ENCODE measurements at places on chromosomes 2 and 18. TPM values are rescaled to one million over a fixed set of nuclear protein-coding genes. Genes with fewer than 3 reads are reported as not detected.
A peak's percentile ranks its signal among the peaks of the same experiment; 100 is the strongest.

GRCh38 chr2:127415593-127416505, 2.4 kb upstream of the PROC start:
- H3K4me3 ChIP-seq, result peak overlapping the region; percentile 32
- H3K27ac ChIP-seq, result no peak overlapping the region
- H3K36me3 ChIP-seq, result no peaks in the 10 kb centered on the region
- DNase-seq, result peak; percentile 72
- H3K27me3 ChIP-seq, result no peaks in the 10 kb centered on the region

- H3K4me1 ChIP-seq, result no peaks in the 10 kb centered on the region
- no peak for DNase-seq
- H3K27me3 ChIP-seq, result no peaks in the 10 kb centered on the region
- H3K27ac ChIP-seq, result no peak overlapping the region
These were observed 519.4 kb downstream of the TDRD15 start for GRCh38 chr2:21643180-21643579.

DNA sequence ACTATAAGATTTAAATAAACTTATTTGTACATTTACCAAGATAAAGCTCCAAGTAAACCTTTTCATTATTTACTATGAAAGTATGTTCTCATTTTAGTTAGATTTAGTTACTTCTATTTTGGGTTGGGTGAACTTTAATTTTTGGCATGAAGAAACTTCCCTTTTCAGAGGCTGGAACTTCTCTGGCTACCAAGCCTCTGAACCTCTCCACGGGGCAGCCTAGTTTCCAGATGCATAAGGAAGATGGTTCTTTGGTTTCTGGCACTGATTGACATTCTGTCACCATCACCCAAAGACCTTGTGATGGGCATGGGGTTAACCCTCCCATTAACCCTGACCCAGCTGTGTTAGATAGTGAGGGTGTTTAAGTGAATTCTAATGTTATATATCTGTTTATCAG, 17.1 kb downstream of the PSD4 start:
- no peaks in the 10 kb centered on the region for H3K36me3 ChIP-seq
- H3K27me3 ChIP-seq, result no peaks in the 10 kb centered on the region
- no peak for DNase-seq
- H3K4me1 ChIP-seq, result no peaks in the 10 kb centered on the region

DNA sequence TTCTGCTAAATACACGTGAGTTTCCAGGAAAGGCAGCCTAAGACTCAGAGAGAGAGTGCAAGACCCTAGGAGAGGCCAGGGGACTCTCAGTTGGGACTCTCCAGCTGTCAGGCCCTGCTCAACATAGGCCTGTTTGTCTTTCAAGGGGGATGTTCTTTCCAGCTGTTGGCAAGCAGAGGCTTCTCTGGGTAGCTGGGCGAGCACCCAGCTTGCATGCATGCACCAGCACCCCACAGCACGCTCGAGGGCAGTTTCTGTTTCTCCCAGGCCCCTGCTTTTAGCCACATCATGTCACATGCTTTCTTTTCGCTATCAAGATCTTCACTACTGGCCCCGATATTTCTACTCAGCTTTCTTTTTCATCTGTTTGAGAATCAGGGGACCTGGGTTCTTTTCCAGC, 479.3 kb upstream of the HS6ST1 start:
- no peaks in the 10 kb centered on the region for H3K27me3 ChIP-seq
- DNase-seq, result no peak
- no peaks in the 10 kb centered on the region for H3K36me3 ChIP-seq
- peak overlapping the region; percentile 73 for H3K27ac ChIP-seq
- peaks cover 23% of the 10 kb centered on the region for H3K4me1 ChIP-seq

Gene ALKAL2
- total RNA-seq, result not detected

DNA sequence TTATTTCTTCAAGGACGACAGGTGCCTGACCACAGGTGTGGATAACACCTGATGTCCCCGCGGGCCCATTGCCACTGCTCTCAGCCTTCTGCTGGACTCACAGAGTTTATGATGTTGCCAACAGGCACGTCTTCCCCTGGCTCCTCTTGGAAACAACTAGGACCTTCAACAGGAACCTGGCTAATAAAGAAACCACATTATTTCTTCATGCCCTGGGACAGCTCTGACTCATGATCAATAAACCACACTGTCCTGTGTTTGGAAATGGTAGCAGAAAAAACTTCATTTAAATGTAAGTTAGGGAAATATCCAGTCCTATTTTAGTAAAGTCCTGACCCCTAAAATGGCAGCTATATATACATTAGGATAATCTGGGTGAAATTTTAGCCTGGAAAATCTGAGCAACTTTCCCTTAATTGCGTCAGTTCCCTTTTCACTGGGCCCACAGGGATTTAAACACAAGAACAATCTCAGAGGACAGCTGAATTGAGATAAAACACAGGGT, 158.9 kb downstream of the VAPA start:
- H3K27me3 ChIP-seq, result no peaks in the 10 kb centered on the region
- no peak overlapping the region for H3K4me3 ChIP-seq
- H3K4me1 ChIP-seq, result no peaks in the 10 kb centered on the region

GRCh38 chr18:23279931-23280330, 144.6 kb downstream of the CABLES1 start:
- H3K36me3 ChIP-seq, result no peaks in the 10 kb centered on the region
- no peaks in the 10 kb centered on the region for H3K27me3 ChIP-seq
- no peak for DNase-seq
- no peak overlapping the region for H3K27ac ChIP-seq
- no peaks in the 10 kb centered on the region for H3K4me1 ChIP-seq

DNA sequence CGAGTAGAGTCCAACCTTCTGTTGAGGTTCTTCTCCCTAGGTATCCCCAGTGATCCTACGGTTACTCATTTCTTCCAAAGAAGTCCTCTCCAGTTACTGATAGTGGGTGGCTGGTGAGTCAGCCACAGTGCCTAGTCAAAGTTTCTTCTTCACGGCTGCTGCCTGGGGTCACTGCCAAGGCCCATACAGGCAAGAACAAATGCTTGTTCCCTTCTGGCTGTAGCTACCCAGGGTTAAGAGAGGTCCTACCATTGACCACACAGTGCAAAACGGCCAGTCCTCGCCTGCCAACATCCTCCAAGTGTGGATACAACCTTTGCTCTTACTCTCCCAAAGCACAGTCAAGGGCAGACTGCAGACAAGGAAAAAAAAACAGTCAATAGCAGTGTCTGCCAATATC, 2.9 kb upstream of the PTPN4 start:
- H3K4me1 ChIP-seq, result peaks cover 24% of the 10 kb centered on the region
- H3K27me3 ChIP-seq, result no peaks in the 10 kb centered on the region

GRCh38 chr18:13222856-13223281, 4.3 kb downstream of the LDLRAD4 start:
- peaks cover 55% of the 10 kb centered on the region for H3K4me1 ChIP-seq
- H3K4me3 ChIP-seq, result no peak overlapping the region
- peak; percentile 60 for DNase-seq
- no peaks in the 10 kb centered on the region for H3K36me3 ChIP-seq
- peak overlapping the region; percentile 81 for H3K27ac ChIP-seq

Gene RGPD3
- not detected for total RNA-seq

DNA sequence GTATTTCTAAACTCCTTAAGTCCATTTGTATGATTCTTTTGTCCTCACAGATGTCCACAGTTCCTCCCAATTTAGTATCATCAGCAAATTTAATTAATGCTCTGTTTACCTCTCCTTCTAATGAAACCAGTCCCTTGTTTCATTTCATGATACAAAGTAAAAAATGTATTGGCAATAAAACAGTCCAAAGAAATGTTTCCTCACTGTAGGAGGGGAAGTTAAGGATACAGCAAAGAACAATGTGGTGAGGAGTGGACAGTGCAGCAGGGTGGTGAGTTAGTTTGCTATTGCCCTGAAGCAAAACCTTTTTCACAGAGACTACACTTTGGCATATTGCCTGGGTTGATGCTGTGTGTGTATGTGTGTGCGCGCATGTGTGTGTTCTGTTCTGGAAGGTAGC, 401.5 kb downstream of the ARHGAP15 start:
- H3K36me3 ChIP-seq, result no peaks in the 10 kb centered on the region
- no peaks in the 10 kb centered on the region for H3K27me3 ChIP-seq

- peak; percentile 82 for DNase-seq
- peak within 1 kb of the TSS; percentile 91 for H3K4me3 ChIP-seq
- H3K27ac ChIP-seq, result peak within 1 kb of the TSS; percentile 99
- no peaks in the 10 kb centered on the region for H3K27me3 ChIP-seq
These were observed at the start of gene GYPC for GRCh38 chr2:126655500-126656430. Gene GYPC, plus strand, starts transcription at chr2:126656158. Its CDS starts 106 bp downstream, at chr2:126656264.

DNA sequence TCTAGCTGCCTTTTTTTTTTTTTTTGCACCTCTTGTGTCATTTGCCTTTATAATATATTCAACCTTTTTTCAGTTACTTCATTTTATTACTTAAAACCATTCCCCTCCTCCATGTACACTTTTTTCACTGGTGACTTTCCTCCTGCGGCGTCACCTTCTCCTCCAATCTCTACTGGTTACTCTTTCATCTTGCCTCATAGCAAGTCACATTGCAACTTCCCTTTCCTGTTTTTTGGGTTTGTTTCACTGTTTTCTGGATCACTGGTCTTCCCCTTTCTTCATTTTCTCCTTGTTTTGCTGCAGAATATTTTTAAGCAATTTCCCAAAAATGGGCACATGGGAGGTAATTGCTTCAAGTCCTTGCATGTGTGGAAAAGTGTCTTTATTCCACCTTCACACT, 37.7 kb upstream of the GPR155 start:
- H3K4me3 ChIP-seq, result no peak overlapping the region
- no peaks in the 10 kb centered on the region for H3K36me3 ChIP-seq

Gene EDAR
- not detected for total RNA-seq

Gene EMILIN1
- total RNA-seq, result 6.8 TPM

DNA sequence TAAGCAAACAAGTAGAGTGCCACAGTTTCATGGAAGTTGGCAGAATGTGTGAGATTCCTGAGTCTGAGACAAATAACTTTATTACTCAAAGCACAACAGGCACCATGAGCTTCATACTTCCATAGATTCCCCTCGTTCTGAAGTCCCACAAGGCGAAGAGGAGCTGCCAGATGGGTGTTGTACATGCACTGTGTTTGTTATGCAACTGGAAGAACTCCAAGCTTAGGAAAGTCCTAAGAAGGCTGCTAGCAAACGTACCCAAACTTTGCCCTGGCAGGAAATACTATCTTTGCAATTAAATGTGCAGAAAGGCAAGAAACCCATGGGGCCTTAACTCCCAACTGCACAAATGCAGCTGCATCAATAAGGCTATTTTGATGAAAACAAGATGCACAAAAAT, 1.6 kb upstream of the GCA start:
- H3K27ac ChIP-seq, result no peak overlapping the region
- no peaks in the 10 kb centered on the region for H3K36me3 ChIP-seq
- H3K27me3 ChIP-seq, result no peaks in the 10 kb centered on the region
- no peaks in the 10 kb centered on the region for H3K4me1 ChIP-seq
- H3K4me3 ChIP-seq, result no peak overlapping the region

- DNase-seq, result peak; percentile 58
- no peak overlapping the region for H3K4me3 ChIP-seq
- H3K4me1 ChIP-seq, result peaks cover 68% of the 10 kb centered on the region
These were observed 253.1 kb downstream of the TCF4 start for GRCh38 chr18:55334875-55335274.

DNA sequence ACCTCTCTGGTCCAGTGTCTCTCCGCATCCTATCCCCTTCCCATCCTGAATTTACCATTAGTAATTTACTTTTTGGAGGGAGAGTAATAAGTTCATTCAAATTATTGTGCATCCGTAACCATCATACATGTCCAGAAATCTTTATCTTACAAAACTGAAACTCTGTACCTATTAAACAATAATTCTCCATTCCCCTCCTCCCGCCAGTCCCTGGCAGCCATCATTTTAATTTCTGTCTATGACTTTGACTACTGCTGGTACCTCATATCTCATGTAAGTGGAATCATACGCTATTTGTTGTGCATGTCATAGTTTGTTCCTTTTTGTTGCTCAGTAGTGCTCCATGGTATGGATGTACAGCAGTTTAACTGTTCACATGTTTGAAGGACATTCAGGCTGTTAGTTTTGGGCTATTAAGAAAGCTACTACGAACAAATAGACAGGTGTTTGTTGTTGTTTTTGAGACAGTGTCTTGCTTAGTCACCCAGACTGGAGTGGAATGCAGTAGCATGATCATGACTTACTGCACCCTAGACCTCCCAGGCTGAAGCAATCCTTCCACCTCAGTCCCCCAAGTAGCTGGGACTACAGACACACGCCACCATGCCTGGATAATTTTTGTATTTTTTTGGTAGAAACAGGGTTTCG, 2.0 kb downstream of the LIMS1 start:
- peak overlapping the region; percentile 99 for H3K27ac ChIP-seq
- peak overlapping the region; percentile 67 for H3K4me3 ChIP-seq
- DNase-seq, result no peak
- H3K27me3 ChIP-seq, result no peaks in the 10 kb centered on the region
- peaks cover 20% of the 10 kb centered on the region for H3K4me1 ChIP-seq

Gene GYPC
- 70.8 TPM for total RNA-seq

Gene MOCOS
- 0.46 TPM for total RNA-seq

DNA sequence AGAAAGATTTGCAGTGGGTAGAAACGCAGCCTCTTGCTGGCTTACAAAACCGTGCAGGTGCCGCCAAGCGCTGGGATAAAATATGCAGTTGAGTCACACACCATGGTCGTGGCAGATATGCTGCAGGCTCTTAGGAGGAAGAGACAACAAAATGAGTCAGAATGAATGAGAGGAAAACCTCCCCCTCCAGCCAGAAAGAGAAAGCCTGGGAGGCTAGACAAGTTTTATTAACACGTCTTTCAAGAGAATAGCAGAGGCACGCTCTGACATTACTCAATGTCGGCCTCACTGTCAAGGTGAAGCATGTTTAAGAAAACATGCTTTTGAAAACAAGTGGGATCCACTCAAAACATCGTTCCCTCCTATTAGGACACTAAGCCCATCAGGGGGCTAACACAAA, 37.1 kb upstream of the ZCCHC2 start:
- H3K36me3 ChIP-seq, result no peaks in the 10 kb centered on the region
- H3K4me1 ChIP-seq, result no peaks in the 10 kb centered on the region
- no peak overlapping the region for H3K4me3 ChIP-seq
- H3K27me3 ChIP-seq, result no peaks in the 10 kb centered on the region
- H3K27ac ChIP-seq, result no peak overlapping the region

Gene FAM117B
- total RNA-seq, result 4.2 TPM

GRCh38 chr2:151544449-151544848, 134.7 kb downstream of the RIF1 start:
- no peaks in the 10 kb centered on the region for H3K27me3 ChIP-seq
- H3K4me3 ChIP-seq, result no peak overlapping the region
- peaks cover 4% of the 10 kb centered on the region for H3K4me1 ChIP-seq
- H3K36me3 ChIP-seq, result peaks cover 11% of the 10 kb centered on the region
- H3K27ac ChIP-seq, result peak overlapping the region; percentile 5

DNA sequence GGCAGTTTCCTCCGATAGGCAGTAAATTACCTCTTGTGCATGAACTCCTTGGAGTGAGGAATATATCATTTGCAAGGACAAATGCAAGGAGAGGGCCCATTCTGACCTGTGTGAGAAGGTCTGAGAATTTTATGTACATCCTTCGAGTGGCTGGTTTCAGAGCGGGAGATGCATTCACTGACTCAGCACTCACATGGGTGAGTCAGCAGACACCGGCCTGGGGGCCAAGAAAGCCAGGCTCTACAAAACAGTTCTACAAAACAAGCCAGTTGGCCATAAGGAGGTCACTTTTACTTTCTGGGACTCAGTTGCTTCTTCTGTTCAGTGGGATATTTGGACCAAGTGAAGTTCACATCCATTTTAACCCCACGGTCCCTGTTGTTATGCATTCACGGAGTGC, 35.3 kb downstream of the CYP26B1 start:
- no peak overlapping the region for H3K4me3 ChIP-seq
- no peaks in the 10 kb centered on the region for H3K27me3 ChIP-seq
- no peak for DNase-seq
- no peak overlapping the region for H3K27ac ChIP-seq
- H3K4me1 ChIP-seq, result no peaks in the 10 kb centered on the region
- no peaks in the 10 kb centered on the region for H3K36me3 ChIP-seq
